ENCODE measurements at places on chromosomes 4 and X.

DNA sequence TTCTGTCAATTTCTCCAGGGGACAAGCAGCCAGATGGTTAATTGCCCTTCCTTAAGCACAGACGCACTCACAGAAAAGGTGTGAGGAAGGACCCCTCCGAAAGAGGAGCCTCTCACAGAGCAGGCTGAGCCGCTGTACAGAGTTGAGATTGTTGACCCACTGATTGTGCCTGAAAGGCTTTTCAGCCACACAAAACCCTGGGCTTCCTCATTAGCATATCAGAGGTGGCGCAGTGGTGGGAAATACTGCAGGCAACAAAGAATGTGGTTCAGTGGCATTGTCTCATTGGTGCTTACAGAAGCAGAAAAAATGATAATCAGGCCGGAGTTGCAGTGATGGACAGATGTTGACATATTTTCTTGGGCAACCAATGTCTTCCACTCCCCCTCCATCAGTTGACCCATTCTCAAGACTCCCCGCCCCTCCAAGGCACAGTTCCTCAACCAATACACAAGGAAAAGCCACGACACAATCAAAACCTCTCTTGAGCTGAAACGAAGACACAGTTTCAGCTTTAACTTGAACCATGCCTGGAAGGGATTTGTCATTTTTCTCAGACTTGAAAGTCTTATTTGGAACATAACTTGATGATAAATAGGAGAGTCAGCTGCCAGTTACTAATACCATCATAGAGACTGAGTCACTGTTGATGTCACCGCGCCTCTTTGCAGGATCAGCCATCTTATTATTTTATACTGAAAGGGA, 53.1 kb downstream of the ATXN3L start:
- DNase-seq = no peak

DNA sequence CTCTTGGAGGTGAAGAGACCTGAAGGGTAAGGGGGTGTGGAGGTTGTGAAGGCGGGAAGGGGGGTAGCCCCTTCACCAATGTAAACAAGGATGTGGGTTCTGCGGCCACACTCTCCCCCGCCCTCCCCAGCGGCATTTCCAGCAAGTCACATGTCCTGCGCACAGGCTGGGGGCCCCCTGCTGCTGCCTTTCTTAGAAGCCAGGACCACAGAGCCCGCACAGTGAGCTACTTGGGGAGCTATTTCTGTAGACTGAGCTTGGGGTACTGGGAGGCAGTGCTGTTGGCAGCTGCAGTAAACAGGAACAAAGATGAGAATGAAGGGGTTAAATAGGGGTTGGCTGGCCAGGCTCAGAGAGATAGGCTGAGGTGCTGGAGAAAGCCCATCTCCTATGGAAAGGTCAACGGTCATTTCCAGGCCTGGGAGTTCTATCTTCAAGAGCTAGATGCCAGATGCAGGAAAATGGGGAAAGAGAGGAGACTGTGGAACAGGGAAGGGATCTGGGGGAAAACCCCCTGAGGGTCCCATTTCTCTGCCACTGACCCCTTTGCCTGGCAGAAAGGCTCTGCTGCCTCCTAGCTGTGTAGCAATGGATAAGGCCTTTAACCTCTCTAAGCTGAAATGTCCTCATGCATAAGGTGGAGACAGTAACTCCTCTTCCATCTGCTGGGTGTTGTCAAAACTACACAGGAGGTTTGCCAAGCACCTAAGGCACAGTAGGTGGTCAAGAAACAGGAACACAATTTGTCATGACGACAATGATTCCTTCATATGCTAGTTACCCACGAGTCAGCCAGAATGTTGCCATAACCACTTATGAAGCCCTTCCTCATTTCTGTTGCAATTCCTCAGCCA, 18.5 kb upstream of the PIM2 start:
- DNase-seq = peak; percentile 95

- no peak for DNase-seq
These were observed 41.0 kb downstream of the RAI2 start for GRCh38 chrX:17820100-17820499.

- DNase-seq = no peak
These were observed 60.9 kb downstream of the C4orf46 start for GRCh38 chr4:158610790-158611189.

GRCh38 chr4:150938873-150939499, 76.1 kb downstream of the LRBA start:
- no peak for DNase-seq

DNA sequence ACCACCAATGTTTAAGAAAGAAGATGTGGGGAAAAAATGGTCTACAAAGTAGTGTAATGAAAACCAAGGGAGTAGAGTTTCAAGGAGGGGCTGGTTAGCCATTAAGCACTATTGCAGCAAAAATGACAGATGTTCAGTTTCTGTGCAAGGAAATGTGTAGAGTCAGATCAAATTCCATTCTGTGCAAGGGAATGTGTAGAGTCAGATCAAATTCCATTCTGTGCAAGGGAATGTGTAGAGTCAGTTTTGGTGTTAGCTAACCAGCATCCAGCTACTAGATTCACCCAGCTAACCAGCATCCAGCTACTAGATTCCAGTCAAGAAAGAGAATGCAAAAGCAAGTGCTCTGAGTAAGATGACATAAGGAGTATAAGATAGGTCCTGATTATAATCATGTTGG, 208.8 kb downstream of the COX18 start:
- no peak for DNase-seq

GRCh38 chrX:131764216-131764615, 220.3 kb downstream of the OR13H1 start:
- no peak for DNase-seq

DNA sequence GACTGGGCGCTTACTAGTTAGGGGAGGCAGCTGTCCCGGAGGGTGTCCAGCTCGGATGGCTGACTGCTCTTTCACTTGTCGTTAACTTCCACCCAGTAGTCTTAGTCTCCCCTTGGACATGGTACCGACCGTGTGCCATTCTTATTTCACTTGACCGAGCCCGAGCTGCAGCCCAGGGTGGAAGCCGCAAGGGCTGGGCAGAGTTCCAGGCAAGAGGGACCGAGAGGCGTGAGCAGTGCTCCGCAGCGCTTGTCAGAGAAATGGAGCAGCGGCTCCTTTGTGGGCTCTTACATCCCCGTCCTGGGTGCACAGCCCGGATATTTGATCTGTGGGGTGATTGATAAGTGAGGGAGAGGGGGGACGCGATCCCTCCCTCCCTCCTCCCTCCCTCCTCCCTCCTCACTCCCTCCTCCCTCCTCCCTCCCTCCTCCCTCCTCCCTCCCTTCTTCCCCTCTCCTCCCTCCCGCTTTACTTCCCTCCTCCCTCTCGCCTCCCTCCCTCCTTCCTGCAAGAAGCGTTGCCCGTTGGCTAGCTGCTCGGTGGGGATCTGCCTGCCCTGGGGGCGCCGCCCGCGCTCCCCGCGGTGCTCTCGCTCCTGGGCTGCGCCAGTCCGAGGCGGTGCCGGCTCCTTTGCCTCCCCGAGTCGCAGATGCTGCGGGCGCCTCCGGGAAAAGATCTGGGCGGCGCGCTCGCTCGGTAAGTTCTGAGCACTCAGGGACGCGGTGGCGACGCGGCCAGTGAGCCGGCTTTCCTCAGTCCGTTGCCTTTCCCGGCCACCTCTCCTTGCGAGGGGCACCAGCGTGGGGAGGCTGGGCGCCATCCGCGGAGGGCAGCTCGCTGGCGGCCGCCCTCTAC, at the start of gene SLITRK2:
Gene SLITRK2 (plus strand): TSS at position 499 of the 855 bp plus-strand sequence. CDS start 4,597 bp downstream, outside the sequence.
- DNase-seq = no peak

DNA sequence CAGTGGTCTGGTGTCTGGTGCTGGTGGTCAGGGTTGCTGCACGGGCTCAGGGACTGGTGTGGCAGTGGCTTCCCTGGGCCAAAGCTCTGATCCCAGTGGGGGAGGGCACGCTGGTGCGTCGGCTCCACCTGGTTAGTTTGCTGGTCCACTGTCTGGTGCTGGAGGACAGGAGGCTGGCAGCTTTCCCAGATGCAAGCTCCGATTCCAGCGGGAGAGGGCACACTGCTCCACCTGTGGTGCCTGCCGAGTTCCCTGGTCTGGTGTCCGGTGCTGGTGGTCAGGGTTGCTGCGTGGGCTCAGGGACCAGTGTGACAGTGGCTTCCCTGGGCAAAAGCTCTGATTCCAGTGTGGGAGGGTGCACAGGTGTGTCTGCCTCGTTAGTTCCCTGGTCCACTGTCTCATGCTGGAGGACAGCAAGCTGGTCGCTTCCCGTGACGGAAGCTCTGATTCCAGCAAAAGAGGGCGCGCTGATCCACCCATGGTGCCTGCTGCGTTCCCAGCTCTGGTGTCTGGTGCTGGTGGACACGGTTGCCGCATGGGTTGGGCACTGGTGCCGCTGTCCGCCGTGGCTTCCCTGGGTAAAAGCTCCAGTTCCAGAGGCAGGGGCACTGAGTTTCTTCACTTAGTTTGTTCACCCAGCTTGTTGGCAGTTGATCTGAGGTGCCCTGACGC, 5.8 kb downstream of the VMA21 start:
- DNase-seq = no peak
